ENCODE measurements at places on chromosomes 5 and 9.

GRCh38 chr9:101727612-101728524 lies 10.6 kb downstream of the GRIN3A start:
- DNase-seq, result no peak

- DNase-seq, result no peak
Observed at GRCh38 chr9:21589344-21590056, 107.4 kb upstream of the IFNE start.

DNA sequence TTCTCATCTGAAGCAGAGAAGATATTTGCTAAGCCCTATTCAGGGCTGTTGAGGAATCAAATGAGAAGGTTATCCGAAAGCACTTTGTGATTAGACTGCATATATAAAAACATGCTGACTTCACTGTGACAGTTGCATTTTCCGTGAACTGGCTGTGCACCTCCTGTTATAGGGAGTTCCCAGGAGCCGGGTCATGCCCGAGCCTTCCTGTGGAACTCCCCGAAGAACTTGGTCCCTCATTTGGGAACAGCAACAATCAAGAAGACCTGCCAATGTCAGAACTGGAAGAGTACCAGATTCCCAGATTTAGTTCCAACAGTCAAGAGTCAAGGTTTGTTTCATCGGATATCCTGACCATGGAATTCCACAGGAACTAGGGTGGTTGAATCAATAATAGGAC lies 130.4 kb upstream of the RAI14 start:
- DNase-seq, result no peak

DNA sequence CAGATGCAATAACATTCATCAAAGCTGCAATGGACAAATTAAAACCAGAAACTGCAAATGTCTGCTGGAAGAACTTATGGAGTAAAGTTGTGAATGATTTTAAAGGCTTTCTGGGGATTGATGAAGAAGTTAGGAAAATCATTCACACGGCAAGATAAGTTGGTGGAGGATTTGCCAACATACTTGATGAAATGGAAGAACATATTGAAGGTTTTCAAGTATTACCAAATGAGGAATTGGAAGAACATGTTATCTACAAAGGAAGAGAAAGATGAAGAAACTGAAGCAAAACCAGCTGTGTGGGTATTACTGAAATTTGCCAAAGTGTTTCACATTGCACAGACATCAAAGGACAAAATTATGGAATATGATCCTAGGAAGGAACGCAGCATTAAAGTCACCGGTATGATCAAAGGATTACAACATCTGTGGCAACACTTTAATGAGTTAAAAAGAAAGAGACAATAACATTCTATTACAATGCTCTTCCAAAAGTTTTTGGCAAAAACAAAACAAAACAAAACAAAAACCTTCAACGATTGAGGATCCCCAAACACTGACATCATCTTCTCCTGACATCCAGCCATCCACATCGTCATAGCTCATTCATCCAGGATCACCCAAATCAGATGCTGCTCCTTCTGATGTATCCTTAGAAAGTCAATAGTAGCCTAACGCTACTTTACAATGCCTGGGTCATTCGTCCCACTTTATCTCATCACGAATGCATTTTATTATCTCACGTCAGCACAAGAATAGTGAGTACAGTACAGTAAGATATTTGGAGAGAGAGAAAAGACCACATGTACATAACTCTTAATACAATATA lies 61.3 kb upstream of the SMC5 start:
- no peak for DNase-seq

Measured in NCI-H1417 (cell line).